CD4-positive, alpha-beta T cell (primary cell): ENCODE measurements at places on chromosomes 1 and 21.

DNA sequence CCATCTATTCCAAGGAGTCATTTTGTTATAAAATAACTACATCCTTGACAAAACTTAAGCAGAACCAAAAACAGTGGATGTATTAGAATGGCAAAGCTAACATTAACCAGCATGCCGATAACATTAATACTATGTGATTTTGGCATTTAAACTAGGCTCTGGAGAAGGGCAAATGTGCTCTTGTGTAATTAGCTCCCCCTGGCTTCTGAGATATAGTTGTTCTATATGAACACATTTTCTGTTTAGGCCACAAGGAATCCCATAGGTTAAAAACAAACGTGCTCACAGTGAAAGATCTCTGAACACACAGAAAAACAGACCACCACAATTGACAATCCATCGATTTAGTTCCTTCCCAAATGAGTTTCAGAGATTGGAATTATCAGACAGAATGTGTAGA, 57.4 kb upstream of the TARS2 start:
- no peaks in the 10 kb centered on the region for H3K27me3 ChIP-seq
- no peak for DNase-seq
- no peak overlapping the region for H3K4me3 ChIP-seq

GRCh38 chr21:33734291-33734690, 92.0 kb downstream of the ITSN1 start:
- DNase-seq, result no peak
- H3K27ac ChIP-seq, result no peak overlapping the region
- H3K36me3 ChIP-seq, result no peaks in the 10 kb centered on the region
- H3K4me3 ChIP-seq, result no peak overlapping the region
- H3K27me3 ChIP-seq, result no peaks in the 10 kb centered on the region

DNA sequence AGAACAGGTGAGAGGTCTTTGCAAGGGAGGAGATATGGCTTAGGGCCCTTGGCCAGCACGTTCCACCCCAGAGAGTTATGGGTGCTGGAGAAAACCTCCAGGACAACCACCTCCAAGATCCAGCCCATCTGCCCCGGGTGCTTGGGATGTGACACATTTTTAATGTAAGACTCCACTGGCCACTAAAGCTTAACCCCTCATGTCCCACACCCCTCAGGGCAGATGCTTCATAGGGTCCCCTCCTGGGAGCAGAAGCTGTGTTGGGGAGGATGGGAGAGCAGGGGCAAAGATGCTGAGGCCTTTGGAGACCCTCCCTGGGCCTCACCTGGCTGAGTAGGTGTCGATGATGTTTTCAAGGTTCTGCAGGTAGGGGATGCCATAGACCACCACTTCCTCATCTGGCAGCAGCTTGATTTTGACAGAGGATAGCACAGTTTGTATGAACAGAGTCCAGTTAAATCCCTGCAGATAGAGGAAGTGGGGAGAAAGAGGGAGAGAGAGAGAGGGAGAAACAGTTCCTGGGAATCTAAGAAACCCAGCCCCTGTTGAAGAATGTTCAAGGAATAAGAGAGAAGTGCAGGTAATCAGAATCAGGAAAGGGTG, 11.9 kb downstream of the PRXL2B start:
- H3K27me3 ChIP-seq, result no peaks in the 10 kb centered on the region
- no peak overlapping the region for H3K4me3 ChIP-seq
- no peaks in the 10 kb centered on the region for H3K36me3 ChIP-seq

DNA sequence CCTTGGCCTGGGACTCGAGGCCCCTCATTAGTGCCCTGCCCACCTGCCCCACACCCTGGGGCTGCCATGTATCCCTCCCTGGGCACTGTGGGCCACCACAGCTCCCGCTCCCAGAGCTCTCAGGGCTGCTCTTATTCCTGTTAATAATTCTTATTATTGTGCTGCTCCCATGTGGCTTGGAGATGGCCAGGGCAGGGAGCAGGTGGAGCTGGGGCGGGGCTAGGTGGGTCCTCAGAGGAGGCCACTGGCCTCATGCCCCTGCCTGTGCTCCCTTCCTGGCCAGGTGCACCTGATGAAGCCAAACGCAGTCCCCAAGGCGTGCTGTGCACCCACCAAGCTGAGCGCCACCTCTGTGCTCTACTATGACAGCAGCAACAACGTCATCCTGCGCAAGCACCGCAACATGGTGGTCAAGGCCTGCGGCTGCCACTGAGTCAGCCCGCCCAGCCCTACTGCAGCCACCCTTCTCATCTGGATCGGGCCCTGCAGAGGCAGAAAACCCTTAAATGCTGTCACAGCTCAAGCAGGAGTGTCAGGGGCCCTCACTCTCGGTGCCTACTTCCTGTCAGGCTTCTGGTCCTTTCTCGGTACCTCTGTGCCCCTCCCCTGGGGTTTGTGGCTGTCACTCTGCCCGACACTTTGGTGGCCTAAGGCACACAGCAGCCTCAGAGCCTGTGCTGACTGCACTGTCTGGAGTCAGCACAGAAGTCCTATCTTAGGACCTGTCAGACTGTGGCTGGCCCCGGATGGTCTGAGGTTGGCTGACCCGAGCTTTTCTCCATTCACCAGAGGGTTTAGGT, 34.1 kb downstream of the BMP8A start:
- H3K4me3 ChIP-seq, result no peak overlapping the region
- no peaks in the 10 kb centered on the region for H3K27me3 ChIP-seq
- no peak for DNase-seq
- peaks cover 10% of the 10 kb centered on the region for H3K36me3 ChIP-seq
